ENCODE measurements at places on chromosomes 3 and 15.

- DNase-seq = no peak
Observed at GRCh38 chr3:32454111-32454510, 48.5 kb downstream of the CMTM6 start.

- no peak for DNase-seq
Observed at GRCh38 chr3:120820748-120821147, 78.2 kb downstream of the GTF2E1 start.

- no peak for DNase-seq
Observed at GRCh38 chr3:192223815-192224214, 503.5 kb downstream of the FGF12 start.

DNA sequence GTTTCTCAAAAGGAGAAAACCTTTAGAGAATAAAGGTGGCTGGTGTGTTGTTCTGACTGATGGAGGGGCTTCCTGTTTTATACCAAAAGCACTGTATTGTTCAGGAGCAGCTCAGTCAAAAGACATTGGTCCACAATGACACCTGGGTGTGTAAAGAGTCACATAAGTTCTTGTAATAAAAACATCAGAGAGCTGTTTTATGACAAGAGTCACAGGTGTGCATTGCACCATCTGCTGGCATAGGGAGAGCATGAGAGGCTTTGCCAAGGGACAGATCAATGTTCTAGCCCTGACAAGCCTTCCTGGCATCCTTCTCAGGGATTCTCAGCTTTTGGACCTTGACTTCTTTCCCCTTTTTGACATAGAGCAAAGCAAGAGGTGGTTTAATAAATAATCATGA, 20.4 kb downstream of the ARPP21 start:
- no peak for DNase-seq

DNA sequence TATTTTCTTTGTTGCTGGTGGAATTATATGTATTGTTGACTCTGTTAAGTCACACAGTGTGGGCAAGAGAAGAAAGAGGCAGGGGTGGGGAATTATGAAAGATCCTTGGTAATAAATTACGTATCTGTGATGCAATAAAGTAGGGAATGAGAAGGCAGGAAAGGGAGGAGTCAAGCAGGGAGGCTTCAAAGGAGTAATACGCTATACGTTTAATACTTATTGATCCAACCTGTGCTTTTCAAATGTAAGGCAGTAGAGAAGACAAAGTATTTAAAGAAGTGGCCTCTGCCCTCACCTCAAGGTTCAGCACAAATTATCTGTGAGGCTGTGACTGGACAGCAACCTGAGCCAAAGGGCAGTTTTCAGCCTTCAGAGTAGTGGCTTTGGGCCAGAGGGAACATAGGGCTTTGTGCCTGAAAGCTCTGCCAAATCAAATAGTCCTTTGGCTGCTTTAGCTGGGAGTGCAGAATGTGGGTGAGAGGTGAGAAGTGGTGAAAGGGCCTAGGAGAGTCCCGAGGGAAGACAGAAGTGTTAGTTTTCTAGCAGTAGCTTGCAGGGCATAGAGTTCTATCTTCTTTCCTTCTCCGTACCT, 1.2 kb upstream of the PLIN1 start:
- no peak for DNase-seq
